ENCODE measurements at places on chromosomes 12 and 14.

DNA sequence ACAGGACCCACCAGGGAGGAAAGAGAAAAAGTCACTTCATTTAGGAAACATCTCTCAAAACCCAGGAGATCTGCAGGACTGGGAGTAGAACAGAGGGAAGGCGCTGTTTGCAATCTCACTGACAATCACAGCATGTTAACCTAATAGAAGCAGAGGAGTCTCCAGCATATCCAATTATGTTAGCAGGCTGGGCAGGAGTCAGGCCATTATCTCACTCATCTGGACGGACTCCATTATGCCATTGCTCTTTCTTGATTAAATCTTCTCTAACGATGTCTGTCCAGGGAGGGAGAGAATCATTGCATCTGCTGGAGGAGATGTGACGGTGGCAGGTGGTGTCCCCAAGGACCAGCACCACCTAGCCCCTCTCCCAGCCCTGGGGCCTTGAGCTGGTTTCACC, 203.8 kb upstream of the SFSWAP start:
- H3K27me3 ChIP-seq: no peaks in the 10 kb centered on the region
- no peak overlapping the region for H3K27ac ChIP-seq
- no peak for DNase-seq
- H3K36me3 ChIP-seq: no peaks in the 10 kb centered on the region
- H3K4me3 ChIP-seq: no peak overlapping the region

GRCh38 chr12:50611021-50611744, 106.4 kb downstream of the DIP2B start:
- no peak for DNase-seq
- H3K4me1 ChIP-seq: peaks cover 2% of the 10 kb centered on the region
- H3K27me3 ChIP-seq: no peaks in the 10 kb centered on the region

- no peaks in the 10 kb centered on the region for H3K36me3 ChIP-seq
- H3K27ac ChIP-seq: no peak overlapping the region
Observed at GRCh38 chr14:93135399-93135798, 19.7 kb upstream of the ITPK1 start.

DNA sequence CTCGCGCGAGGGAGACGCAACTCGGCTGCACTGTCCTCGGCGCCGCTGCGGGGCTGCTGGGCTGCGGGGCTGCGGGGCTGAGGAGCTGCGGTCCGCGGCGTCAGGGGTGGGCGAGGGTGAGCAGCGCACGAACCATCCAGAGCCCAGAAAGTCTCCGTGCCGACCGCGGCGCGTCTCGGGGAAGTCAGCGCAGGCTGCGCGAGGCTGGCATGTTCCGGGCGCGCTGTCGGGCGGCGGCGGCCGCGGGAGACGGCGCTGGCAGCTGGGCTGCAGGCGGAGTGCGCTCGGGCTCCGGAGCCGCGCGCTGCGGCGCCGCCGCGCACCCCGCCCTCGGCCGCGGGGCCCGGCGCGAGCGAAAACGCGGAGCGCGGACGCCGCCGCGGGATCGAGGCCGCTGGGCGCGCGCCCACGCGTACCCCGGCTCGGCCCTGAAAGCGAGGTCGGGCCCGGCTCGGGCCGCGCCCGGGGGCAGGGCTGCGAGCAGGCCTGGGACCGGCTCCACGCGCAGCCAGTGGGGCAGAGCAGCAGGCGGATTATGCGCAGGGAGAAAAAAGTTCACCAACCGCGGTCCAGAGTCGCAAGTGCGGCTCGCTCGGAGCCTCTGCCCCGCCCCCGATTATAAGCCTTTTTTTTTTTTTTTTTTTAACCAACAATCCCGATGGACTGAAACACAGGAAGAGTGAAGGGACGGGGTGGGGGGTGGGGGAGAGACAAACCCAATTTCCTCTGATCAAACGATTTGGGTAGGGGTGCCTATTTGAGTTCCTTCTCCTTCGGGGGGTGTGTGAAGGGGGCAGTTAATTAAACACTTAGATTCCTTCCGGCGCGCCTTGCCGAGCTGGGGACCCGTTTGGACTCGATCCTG, at the start of gene PRICKLE1:
TSS of gene PRICKLE1 (minus strand) at position 282 of the 865 bp plus-strand sequence. CDS start 117,230 bp downstream, outside the sequence.
- H3K27me3 ChIP-seq: peaks cover 15% of the 10 kb centered on the region
- peak within 1 kb of the TSS; percentile 56 for H3K4me3 ChIP-seq
- peak; percentile 64 for DNase-seq
- no peaks in the 10 kb centered on the region for H3K4me1 ChIP-seq

- no peak overlapping the region for H3K27ac ChIP-seq
- H3K27me3 ChIP-seq: no peaks in the 10 kb centered on the region
- DNase-seq: no peak
- no peaks in the 10 kb centered on the region for H3K36me3 ChIP-seq
Observed at GRCh38 chr12:66453844-66454243, 151.6 kb downstream of the HELB start.

DNA sequence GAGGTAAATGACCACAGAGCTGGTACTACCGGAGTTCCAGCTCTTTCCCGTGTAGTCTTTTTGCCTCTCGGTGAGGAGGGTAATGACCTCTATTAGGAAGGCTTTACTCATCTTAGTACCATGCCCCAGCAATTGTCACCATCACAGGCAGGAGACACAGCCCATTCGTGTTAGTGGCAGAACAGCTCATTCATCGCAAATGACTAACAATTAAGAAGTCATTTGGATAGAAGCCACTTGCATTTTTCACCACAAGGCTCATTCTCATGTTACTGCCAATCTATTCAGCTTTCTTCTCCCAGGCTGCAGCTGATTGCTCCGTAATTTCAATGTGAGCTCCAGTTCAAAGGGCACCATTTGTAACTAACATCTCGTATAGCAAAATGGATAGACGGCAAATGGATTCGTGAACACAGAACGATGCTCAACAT, 718.8 kb upstream of the TMEM132C start:
- H3K4me1 ChIP-seq: peaks cover 13% of the 10 kb centered on the region
- H3K4me3 ChIP-seq: no peak overlapping the region
- peak; percentile 93 for DNase-seq

DNA sequence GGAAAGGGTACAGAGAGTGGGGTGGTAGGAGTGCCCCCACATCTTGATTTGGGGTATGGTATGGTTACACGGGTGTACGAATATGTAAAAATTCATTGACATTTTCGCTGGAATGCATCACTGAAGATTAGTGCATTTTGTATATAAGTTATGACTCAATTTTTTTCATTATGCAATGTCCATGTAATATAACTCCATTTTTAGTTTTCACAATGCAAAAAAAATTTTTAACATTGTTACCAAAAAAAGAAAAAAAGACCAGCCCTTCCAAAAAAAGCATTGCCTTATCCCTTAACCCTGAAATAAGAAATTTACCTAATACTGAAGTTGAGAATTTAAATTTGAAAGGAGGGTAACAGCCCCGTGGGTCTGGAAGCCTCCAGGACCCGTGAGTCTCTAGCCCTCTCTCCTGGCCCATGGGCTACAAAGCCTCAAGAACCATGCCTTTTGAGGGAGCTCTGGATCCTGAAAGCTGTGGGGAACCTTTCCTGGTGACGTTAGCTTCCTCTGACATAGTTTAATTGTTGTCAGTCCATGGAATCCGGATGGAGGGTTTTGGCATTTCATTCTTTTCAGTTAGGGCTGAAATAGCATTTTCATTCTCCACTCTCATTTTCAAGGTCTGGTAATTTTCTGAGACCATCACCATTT, 55.6 kb upstream of the ACTN1 start:
- H3K27me3 ChIP-seq: no peaks in the 10 kb centered on the region
- no peak overlapping the region for H3K4me3 ChIP-seq
- peaks cover 18% of the 10 kb centered on the region for H3K4me1 ChIP-seq
- no peaks in the 10 kb centered on the region for H3K36me3 ChIP-seq
- H3K27ac ChIP-seq: no peak overlapping the region

- DNase-seq: peak; percentile 42
- H3K4me3 ChIP-seq: no peak overlapping the region
- no peaks in the 10 kb centered on the region for H3K4me1 ChIP-seq
- H3K27ac ChIP-seq: no peak overlapping the region
- no peaks in the 10 kb centered on the region for H3K36me3 ChIP-seq
Observed at GRCh38 chr12:69906411-69907216, 81.6 kb downstream of the MYRFL start.

DNA sequence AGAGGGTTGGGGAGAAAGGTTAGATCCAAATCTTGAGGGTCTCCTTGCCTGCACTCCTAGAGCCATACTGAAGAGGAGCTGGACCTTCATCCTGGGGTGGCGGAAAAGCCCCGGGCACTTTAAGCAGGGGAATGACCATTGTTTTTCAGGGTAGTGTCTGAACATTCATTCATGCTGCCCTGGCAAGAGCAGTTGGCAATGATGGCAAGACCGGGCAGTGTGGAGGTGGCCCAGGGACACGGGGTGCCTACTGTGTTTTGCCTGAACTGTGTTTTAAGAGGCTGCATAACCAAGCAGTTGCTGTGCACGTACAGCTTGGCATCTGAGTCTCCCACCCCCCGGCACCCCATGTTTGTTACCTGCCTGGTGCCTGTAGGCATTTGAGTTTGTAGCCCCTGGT, 14.7 kb downstream of the TPCN1 start:
- peaks cover 8% of the 10 kb centered on the region for H3K36me3 ChIP-seq
- peaks cover 7% of the 10 kb centered on the region for H3K4me1 ChIP-seq
- no peak for DNase-seq
- H3K27ac ChIP-seq: no peak overlapping the region

DNA sequence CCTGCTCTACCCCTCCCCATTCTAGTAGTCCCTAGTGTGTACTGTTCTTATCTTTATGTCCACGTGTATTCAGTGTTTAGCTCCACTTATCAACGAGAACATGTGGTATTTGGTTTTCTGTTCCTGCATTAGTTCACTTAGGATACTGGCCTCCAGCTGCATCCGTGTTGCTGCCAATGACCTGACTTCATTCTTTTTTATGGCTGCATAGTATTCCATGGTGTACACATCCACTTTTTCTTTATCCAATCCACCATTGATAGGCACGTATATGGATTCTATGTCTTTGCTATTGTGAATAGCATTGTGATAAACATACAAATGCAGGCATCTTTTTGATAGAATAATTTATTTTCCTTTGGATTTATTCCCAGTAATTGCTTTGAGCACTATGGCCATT, 327.7 kb downstream of the DUSP6 start:
- no peak overlapping the region for H3K4me3 ChIP-seq
- DNase-seq: no peak
- no peaks in the 10 kb centered on the region for H3K36me3 ChIP-seq
- H3K27ac ChIP-seq: no peak overlapping the region
- H3K27me3 ChIP-seq: no peaks in the 10 kb centered on the region

DNA sequence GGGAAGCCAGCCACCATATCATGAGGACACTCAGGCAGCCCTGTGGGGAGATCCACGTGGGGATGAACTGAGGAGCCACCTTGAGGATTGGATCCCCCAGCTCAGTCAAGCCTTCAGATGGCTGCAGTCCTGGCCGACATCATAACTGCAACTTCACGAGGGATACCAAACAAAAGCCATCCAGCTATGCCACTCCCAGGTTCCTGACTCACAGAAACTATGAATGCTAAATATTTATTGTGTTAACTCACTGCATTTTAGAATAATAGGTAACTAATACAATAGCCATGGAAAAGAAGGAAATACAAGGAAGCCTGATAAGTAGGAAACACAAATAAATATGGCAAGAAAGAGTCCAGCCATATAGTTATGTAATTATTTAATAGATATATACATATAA, 42.1 kb upstream of the FAM222A start:
- H3K4me1 ChIP-seq: no peaks in the 10 kb centered on the region
- H3K27ac ChIP-seq: no peak overlapping the region
- H3K4me3 ChIP-seq: no peak overlapping the region

- H3K4me1 ChIP-seq: no peaks in the 10 kb centered on the region
- no peak overlapping the region for H3K4me3 ChIP-seq
- H3K27me3 ChIP-seq: no peaks in the 10 kb centered on the region
- no peak overlapping the region for H3K27ac ChIP-seq
- peaks cover 8% of the 10 kb centered on the region for H3K36me3 ChIP-seq
Observed at GRCh38 chr14:88473791-88474190, 81.0 kb downstream of the PTPN21 start.

- no peak overlapping the region for H3K27ac ChIP-seq
- no peak for DNase-seq
- H3K36me3 ChIP-seq: no peaks in the 10 kb centered on the region
- H3K4me3 ChIP-seq: no peak overlapping the region
- peaks cover 3% of the 10 kb centered on the region for H3K4me1 ChIP-seq
Observed at GRCh38 chr12:25271486-25272098, 20.9 kb upstream of the KRAS start.

- H3K27ac ChIP-seq: no peak overlapping the region
- H3K4me1 ChIP-seq: peaks cover 2% of the 10 kb centered on the region
- H3K27me3 ChIP-seq: no peaks in the 10 kb centered on the region
Observed at GRCh38 chr12:43336962-43337555, 214.9 kb downstream of the ADAMTS20 start.

- peak; percentile 54 for DNase-seq
- H3K36me3 ChIP-seq: no peaks in the 10 kb centered on the region
- H3K4me3 ChIP-seq: no peak overlapping the region
- H3K27me3 ChIP-seq: no peaks in the 10 kb centered on the region
Observed at GRCh38 chr12:46260124-46260912, 8.5 kb downstream of the SLC38A1 start.

DNA sequence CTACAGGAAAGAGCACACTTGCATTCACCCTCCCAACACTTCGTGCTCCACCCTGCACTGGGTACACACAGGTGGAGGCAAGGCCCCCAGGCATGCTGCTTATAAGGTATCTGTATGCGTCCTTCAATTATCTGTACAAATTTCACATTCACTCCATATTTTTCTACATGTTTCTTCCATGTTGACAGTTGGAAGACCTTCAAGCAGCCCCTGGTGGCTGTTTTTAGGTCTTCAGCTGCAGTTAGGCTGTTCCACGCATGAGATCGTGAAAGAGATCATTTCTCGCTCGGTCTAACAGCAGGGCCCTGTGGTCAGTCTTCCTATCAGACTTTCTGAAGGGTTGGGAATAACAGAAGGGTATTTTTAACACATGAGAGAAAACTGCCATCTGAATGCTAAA, 47.1 kb downstream of the PLXNC1 start:
- DNase-seq: no peak
- H3K4me3 ChIP-seq: no peak overlapping the region
- H3K27ac ChIP-seq: no peak overlapping the region
- no peaks in the 10 kb centered on the region for H3K27me3 ChIP-seq
- H3K36me3 ChIP-seq: no peaks in the 10 kb centered on the region

GRCh38 chr12:75533239-75533638, 21.8 kb upstream of the KRR1 start:
- H3K4me1 ChIP-seq: no peaks in the 10 kb centered on the region
- no peaks in the 10 kb centered on the region for H3K36me3 ChIP-seq
- H3K27ac ChIP-seq: no peak overlapping the region
- H3K4me3 ChIP-seq: no peak overlapping the region
- DNase-seq: peak; percentile 40

GRCh38 chr12:63814146-63814772, 30.2 kb upstream of the SRGAP1 start:
- no peak overlapping the region for H3K27ac ChIP-seq
- no peak for DNase-seq
- H3K4me3 ChIP-seq: no peak overlapping the region
- no peaks in the 10 kb centered on the region for H3K36me3 ChIP-seq
- H3K4me1 ChIP-seq: no peaks in the 10 kb centered on the region

Measured in fibroblast of lung (primary cell).